ENCODE measurements at places on chromosomes 2 and 18.

- no peak for DNase-seq
These were observed 134.5 kb downstream of the RHBDD1 start for GRCh38 chr2:226970362-226970761.

DNA sequence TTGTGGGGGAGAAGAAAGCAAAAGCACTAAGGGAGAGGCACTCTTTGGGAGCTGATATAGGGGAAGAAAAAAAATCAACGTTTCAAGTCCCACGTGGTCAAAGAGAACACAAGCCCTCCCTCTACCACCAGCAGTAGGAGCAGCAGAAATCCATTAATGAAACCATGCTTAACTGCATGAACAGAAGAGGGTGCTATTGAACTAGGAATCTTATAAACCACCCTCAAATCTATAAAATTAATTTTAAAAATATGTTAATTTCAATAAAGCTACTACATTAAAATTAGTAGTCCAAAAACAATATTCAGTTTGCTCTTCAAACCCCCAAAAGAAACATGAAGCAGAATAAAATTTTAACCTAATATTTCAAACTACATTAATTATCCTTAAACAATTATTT lies 147.8 kb downstream of the TMEM18 start:
- DNase-seq = peak; percentile 10

DNA sequence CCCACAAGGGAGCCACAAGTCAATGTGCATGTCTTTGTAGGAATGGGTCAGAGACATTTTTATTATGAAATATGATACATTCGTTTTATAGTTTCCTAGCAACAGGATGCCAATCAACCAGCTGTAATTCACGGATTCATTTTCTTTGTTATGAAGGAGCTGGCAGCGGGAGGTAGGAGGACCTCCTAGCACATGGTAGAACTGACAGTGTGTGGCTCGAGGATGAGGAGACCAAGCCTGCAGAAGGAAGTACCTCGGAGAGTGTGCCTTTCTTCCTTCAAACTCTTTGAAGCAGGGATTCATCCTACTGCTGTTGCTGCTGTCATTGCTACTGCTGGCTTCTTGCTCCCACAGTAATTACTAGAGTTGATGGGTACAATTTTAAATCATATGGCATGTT lies 504.8 kb upstream of the KLHL29 start:
- no peak for DNase-seq

DNA sequence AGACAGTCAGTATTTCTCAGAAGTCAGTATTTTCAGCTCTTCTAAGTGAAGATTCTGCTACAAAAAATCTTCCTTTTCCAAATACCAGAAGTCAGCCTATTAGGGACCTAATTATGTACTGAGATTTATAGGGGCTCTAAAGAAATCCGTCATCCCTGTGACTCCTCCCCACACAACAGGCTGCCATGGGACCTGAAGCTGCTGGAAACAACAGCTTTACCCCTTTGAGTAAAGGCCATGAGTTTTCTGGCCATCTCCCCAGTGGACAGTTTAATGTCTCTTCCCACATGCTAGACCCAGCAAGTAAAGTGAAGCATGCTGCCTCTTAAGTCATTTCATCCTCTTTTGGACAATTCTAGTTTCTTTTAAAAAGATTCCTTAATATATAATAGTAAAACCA lies 255.7 kb upstream of the ACVR2A start:
- DNase-seq = no peak

- DNase-seq = no peak
These were observed 72.6 kb downstream of the TRABD2A start for GRCh38 chr2:84808279-84808678.

GRCh38 chr18:50002781-50003180 lies 189.4 kb upstream of the ACAA2 start:
- DNase-seq = no peak

DNA sequence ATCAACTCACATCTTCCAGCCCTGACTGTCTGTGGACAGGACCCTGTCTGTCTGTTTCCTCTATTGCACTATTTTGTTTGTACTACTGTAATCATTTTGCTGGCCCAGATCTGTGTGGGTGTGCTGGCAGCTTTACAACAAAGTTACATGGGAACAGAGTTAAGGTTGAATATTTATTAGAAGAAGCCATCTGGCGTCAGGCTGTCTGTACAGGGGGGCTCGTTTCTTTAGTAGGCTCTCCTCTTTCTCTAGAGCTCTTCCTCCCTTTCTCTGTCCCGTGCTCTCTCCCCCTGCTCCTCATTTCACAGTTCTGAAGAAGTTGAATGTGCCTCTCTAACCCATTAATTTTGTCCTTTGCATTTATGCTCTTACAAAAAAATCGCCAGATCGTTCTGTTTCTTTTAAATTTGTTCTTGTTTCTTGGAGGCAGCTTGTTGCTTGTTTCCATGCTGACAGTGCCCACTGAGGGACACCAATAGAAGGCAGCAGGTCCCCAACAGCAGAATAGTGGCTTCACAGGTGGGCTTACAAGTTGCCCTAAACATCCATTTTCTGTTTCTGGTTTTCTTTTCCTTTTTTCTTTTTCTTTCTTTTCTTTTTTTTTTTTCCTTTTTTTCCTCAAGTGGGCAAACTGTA lies 315.2 kb upstream of the ZEB2 start:
- DNase-seq = no peak

GRCh38 chr2:184793176-184793575 lies 194.8 kb downstream of the ZNF804A start:
- no peak for DNase-seq

GRCh38 chr2:100228967-100229366 lies 86.6 kb upstream of the AFF3 start:
- no peak for DNase-seq

DNA sequence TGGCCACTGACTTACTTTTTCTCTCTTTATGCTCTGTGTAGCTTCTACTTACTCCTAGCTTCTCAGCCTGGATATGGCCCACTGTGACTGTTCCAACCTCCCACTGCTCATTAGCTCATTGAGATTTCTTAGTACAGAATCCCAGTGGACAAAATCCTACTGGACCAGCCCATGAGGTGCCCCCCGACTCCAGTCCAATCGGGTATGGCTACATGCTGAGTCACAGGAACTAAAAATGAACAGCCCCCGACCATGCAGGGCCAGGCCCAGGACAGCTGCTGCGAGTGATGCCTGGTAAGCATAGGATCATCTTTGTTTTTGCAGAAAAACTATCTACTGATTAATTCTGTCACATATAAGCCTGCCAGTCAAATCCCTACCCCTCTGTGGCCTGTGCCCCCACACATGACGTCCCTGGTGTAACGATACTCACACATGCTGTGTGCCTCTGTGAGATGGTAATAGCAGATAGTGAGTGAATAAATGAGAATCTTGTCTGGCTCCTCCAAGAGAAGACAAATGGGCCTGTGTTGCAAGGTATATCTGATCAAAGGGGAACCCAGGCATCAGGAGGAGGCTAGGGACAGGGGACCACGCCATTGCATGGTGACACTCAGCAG lies 85.9 kb upstream of the KLF7 start:
- no peak for DNase-seq

DNA sequence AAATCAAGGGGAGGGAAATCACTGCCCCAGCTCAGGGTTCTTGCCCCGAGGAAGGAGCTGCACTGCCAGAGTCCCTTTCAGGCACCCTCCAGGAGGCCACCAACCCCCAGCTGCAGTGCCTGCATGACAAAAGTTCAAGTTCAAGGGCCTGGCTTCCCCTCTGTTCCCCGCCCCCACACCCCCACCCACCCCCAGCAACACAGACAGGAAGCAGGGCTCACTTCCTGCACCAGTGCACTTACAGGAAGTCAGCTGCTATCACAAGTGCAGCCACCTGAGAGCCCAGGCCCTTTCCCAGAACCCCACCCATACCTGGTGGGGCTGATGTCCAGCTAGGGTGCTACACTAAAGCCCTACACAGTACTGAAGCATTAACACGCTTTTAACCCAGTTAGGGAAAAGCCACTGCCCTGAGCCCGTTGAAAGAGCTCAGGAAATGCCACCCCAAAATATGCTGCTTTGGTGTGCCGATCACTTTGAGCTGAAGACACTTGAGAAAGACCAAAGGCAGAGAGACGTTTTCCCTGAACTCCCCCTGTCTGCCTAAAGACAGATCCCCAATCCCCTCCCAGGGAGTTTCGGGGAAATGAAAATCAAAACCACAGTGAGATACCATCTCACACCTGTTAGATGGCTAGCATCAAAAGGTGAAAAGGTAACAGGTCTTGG lies 109.9 kb upstream of the CAB39 start:
- DNase-seq = peak; percentile 32

- no peak for DNase-seq
These were observed 819 bp upstream of the KLF11 start for GRCh38 chr2:10042301-10043161.

DNA sequence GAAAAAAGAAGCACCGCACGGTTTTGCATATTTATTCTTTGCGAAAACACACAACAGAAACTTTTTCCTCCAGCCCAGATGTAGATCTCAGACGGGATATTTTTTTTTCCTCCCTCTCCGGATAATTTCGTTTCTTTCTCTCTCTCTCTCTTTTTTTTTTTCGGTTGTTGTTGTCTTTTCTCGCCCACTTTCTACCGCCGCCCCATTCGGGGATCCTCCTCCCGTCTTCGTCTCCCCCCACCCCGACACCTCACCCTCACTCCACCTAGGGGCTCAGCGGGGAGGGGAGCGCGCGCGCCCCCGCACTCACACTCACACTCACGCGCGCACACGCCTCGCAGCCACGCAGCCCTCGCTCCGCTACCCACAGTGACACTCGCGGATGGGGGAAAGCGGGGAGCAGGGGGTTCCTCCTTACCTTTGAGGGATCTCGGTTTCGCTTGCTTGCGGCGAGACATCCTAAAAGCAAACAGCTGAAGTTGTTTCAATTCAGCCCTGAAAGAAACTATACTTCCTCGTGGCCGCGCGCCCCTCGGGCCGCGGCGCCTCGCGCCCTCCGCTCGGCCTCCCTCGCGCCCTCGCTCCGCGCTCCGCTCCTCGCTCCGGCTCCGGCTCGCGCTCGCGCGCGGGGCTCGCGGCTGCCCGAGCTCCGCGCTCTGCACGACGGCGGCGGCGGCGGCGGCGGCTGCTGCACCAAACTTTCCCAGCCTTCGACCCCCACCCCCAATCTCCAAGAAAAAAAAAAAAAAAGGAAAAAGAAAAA lies 1.3 kb downstream of the ZNF521 start:
- no peak for DNase-seq

- DNase-seq = no peak
These were observed 2.0 kb upstream of the CAPN10 start for GRCh38 chr2:240584486-240585031.

DNA sequence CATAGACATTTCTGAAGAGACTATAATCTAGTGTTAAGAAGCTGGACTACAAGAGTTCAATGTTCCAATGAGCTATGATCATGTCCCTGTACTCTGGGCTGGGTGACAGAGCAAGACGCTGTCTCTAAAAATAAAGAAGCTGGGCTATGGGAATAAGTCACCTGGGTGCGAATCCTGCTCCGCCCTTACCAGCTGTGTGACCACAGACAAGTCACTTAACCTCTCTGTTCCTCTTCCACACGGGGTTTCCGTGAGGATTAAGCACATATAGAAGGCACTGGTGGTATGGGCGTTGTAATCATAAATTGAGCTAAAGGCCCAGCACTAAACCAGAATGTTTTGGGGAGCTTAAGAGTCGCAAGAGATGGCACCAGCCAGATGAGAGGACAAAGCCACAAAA lies 178.5 kb downstream of the HAUS1 start:
- no peak for DNase-seq

All from CD4-positive, CD25-positive, alpha-beta regulatory T cell (primary cell).